Testis (tissue), 5 donors: ENCODE measurements at places on chromosomes 5 and 9.

- H3K36me3 ChIP-seq: no peaks in the 10 kb centered on the region
- H3K27ac ChIP-seq: no peak overlapping the region
- DNase-seq: no peak
- H3K4me3 ChIP-seq: no peak overlapping the region
- no peaks in the 10 kb centered on the region for H3K4me1 ChIP-seq
Observed at GRCh38 chr9:104287253-104287878, 193.3 kb downstream of the SMC2 start.

DNA sequence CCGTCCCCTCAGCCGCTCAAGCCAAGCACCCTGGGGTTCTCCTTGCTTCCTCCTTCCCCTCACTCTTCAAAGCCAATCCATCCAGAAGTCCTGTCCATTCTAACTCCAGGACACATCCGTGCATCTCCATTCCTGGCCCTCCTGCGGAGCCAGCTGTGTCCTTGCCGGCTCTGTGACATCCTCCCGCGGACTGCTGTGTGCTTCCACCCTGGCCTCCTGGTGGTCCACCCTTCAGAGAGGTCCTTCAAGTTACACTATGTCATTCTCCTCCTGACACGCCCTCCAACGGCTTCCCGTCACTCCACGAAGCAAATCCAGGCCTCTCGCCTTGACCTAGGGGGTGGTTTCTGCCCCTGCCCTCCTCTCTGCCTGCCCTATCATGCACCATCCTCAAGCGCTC lies 13.0 kb upstream of the SCGB3A1 start:
- H3K27me3 ChIP-seq: no peaks in the 10 kb centered on the region
- peaks cover 10% of the 10 kb centered on the region for H3K4me1 ChIP-seq
- no peak overlapping the region for H3K27ac ChIP-seq
- DNase-seq: no peak

GRCh38 chr5:125708583-125708982 lies 714.6 kb upstream of the GRAMD2B start:
- no peak overlapping the region for H3K27ac ChIP-seq
- H3K4me3 ChIP-seq: no peak overlapping the region
- no peaks in the 10 kb centered on the region for H3K36me3 ChIP-seq
- H3K4me1 ChIP-seq: no peaks in the 10 kb centered on the region
- H3K27me3 ChIP-seq: no peaks in the 10 kb centered on the region

GRCh38 chr5:32559411-32559810 lies 25.9 kb upstream of the SUB1 start:
- no peak for DNase-seq
- no peaks in the 10 kb centered on the region for H3K4me1 ChIP-seq
- no peaks in the 10 kb centered on the region for H3K36me3 ChIP-seq

DNA sequence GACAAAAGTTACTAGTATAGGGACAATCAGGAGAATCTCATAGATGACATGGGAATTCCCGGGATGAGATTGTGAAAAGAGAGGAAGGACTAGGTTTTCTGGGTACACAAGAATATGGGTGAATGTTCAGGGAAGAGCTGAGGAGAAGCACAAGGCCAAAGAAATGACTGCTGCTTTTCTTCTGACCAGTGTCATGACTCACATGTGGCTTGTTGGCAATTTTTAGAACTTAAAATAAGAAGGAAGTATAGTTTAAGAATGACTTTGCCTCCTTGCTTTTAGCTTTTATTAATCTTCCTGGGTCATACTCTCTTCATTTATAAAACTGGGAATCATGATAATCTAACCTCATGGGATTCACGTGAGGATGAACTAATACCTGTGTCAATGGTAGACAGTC lies 652.4 kb upstream of the MEF2C start:
- DNase-seq: no peak
- H3K4me3 ChIP-seq: no peak overlapping the region
- H3K4me1 ChIP-seq: no peaks in the 10 kb centered on the region

DNA sequence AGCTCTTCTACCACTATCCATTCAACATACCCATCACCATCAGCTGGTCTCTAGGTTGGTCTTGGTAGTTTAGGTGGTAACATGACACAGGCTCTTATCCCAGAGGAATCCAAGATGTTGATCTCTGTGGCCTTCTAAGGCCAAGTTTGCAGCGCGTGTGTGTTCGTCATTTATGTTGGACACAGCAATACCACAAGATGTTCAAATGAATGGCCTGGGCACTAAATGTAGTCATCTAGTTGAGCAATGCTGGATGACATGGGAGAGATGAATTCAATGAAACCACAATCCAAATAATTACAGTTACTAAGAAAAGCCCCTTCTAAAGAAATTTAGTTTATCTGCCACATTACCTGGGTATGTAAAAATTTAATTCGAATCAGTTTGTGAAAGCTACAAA lies 292.4 kb downstream of the MRPS30 start:
- H3K36me3 ChIP-seq: no peaks in the 10 kb centered on the region
- no peaks in the 10 kb centered on the region for H3K4me1 ChIP-seq
- H3K27me3 ChIP-seq: no peaks in the 10 kb centered on the region
- H3K27ac ChIP-seq: no peak overlapping the region

GRCh38 chr5:179801304-179802206 lies 5.1 kb downstream of the MGAT4B start:
- H3K27ac ChIP-seq: no peak overlapping the region
- no peaks in the 10 kb centered on the region for H3K27me3 ChIP-seq
- no peak overlapping the region for H3K4me3 ChIP-seq
- H3K4me1 ChIP-seq: peaks cover 40% of the 10 kb centered on the region
- peak; percentile 50 for DNase-seq
- no peaks in the 10 kb centered on the region for H3K36me3 ChIP-seq

- H3K27me3 ChIP-seq: no peaks in the 10 kb centered on the region
- no peak overlapping the region for H3K27ac ChIP-seq
- no peak overlapping the region for H3K4me3 ChIP-seq
- no peak for DNase-seq
Observed at GRCh38 chr5:123155446-123155960, 66.5 kb downstream of the PRDM6 start.

DNA sequence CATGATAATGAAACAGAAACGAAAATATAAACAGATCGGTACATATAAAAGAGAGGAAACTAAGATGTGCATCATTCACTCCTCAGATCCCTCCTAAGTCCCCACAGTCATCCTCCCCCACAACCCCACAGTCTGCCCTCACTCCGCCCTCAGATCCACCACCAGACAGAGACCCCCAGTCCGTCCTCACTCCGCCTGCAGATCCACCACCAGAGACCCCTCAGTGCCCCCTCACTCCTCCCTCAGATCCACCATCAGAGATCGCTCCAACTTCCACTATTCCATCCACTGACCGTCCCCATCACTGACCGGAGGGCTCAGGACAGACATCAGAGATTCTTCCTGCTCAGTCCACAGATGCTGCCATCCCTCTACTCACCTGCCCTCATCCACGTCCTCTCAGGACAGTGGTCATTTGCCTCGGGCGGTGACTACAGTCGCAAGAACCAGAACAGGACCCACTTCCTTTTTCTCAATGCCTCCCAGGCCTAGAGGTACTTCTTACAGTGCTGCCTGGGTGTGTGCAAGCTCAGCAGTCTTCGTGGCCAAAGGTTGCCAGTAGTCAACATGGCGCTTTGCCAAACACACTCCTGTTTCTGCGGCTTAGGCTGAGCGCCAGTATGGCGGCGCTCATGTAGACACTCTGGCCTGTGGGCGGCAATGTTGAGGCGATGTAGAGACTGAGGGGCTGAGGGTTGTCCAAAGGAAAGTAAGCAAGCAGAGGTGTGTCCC lies 8.3 kb upstream of the SPATA31C1 start:
- H3K4me3 ChIP-seq: no peak overlapping the region
- H3K4me1 ChIP-seq: no peaks in the 10 kb centered on the region
- DNase-seq: no peak
- H3K36me3 ChIP-seq: no peaks in the 10 kb centered on the region

GRCh38 chr9:95727947-95728520 lies 147.5 kb upstream of the ERCC6L2 start:
- H3K4me3 ChIP-seq: peak overlapping the region; percentile 48
- H3K36me3 ChIP-seq: no peaks in the 10 kb centered on the region
- no peak overlapping the region for H3K27ac ChIP-seq
- no peaks in the 10 kb centered on the region for H3K27me3 ChIP-seq
- peaks cover 11% of the 10 kb centered on the region for H3K4me1 ChIP-seq

- H3K4me1 ChIP-seq: peaks cover 10% of the 10 kb centered on the region
- H3K36me3 ChIP-seq: no peaks in the 10 kb centered on the region
- DNase-seq: no peak
- H3K27ac ChIP-seq: no peak overlapping the region
Observed at GRCh38 chr9:27394154-27394825, 97.3 kb upstream of the EQTN start.

GRCh38 chr9:35072461-35073278 lies at the start of gene VCP:
Gene VCP, minus strand, starts transcription at chr9:35072625. Its CDS starts 272 bp downstream, at chr9:35072353.
- H3K27me3 ChIP-seq: no peaks in the 10 kb centered on the region
- H3K27ac ChIP-seq: peak within 1 kb of the TSS; percentile 99
- H3K4me1 ChIP-seq: peaks cover 29% of the 10 kb centered on the region

DNA sequence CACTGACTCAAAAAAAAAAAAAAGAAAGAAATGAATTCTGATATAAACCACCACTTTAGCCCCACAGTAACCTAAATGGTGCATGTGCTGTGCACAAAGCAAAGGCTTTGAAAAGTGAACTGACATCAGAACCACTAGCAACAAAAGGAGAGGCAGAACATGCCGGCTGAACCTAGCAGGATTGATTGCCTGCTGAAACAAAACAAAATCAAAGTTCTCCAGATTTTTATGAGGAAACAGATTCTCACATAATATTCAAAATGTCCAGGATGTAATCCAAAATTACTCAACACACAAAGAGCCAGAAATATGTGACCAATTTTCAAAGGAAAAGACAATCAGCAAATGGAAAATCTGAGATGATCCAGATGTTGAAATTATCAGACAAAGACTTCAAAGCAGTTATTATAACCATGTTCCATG lies 37.9 kb downstream of the UBTD2 start:
- H3K27ac ChIP-seq: no peak overlapping the region
- H3K4me1 ChIP-seq: no peaks in the 10 kb centered on the region
- no peaks in the 10 kb centered on the region for H3K27me3 ChIP-seq
- no peak for DNase-seq
- H3K36me3 ChIP-seq: no peaks in the 10 kb centered on the region

- peaks cover 6% of the 10 kb centered on the region for H3K4me1 ChIP-seq
- no peak overlapping the region for H3K4me3 ChIP-seq
- peak; percentile 49 for DNase-seq
- no peaks in the 10 kb centered on the region for H3K27me3 ChIP-seq
Observed at GRCh38 chr5:83718195-83718825, 2.3 kb downstream of the HAPLN1 start.

- peak overlapping the region; percentile 58 for H3K27ac ChIP-seq
- no peaks in the 10 kb centered on the region for H3K36me3 ChIP-seq
- peaks cover 13% of the 10 kb centered on the region for H3K4me1 ChIP-seq
Observed at GRCh38 chr5:172052450-172053236, 46.2 kb upstream of the FBXW11 start.

DNA sequence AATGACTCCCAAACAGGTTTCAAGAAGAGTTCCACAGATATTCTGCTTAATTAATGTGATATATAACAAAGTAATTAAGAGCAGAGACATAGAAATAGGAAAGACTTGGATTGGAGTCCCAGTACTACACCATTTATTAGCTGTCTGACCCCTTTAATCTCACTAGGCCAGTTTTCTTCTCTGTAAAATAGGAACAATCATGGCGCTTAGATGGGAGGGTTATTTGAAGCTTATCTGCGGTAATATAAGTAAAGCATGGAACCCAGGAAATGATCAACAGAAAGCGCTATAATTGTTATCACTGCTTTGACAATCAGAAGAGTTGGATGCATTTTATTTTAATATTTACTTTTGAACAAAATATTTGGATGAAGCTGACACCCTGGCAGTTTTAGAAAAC lies 71.3 kb upstream of the IFNE start:
- no peak overlapping the region for H3K4me3 ChIP-seq
- no peaks in the 10 kb centered on the region for H3K36me3 ChIP-seq
- H3K4me1 ChIP-seq: no peaks in the 10 kb centered on the region
- no peak overlapping the region for H3K27ac ChIP-seq

GRCh38 chr5:126615286-126615685 lies 14.5 kb downstream of the PHAX start:
- H3K4me1 ChIP-seq: no peaks in the 10 kb centered on the region
- no peaks in the 10 kb centered on the region for H3K27me3 ChIP-seq
- DNase-seq: no peak
- H3K4me3 ChIP-seq: no peak overlapping the region

DNA sequence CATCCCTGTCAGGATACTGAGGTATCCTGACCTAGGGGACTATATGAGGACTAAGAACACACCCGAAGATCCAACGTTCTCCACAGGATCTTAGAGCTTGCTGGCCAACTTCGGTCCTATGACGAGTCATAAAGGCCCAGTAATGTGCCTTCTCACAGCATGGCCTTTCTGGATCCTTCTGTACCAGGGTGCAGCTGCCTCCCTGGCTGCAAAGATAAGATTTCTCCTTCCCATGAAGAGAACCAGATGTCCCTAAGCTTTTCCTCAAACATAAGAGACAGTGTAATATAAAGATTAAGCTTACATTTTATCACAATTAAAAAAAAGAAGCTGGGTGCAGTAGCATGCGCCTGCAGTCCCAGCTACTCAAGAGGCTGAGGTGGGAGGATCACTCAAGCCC lies 18.3 kb downstream of the EPB41L4B start:
- DNase-seq: no peak
- H3K4me1 ChIP-seq: no peaks in the 10 kb centered on the region
- no peak overlapping the region for H3K4me3 ChIP-seq
- H3K27me3 ChIP-seq: no peaks in the 10 kb centered on the region
- no peak overlapping the region for H3K27ac ChIP-seq

- H3K27ac ChIP-seq: no peak overlapping the region
- H3K36me3 ChIP-seq: no peaks in the 10 kb centered on the region
- H3K4me1 ChIP-seq: no peaks in the 10 kb centered on the region
- H3K27me3 ChIP-seq: no peaks in the 10 kb centered on the region
Observed at GRCh38 chr5:80357671-80358070, 37.9 kb downstream of the SPZ1 start.

DNA sequence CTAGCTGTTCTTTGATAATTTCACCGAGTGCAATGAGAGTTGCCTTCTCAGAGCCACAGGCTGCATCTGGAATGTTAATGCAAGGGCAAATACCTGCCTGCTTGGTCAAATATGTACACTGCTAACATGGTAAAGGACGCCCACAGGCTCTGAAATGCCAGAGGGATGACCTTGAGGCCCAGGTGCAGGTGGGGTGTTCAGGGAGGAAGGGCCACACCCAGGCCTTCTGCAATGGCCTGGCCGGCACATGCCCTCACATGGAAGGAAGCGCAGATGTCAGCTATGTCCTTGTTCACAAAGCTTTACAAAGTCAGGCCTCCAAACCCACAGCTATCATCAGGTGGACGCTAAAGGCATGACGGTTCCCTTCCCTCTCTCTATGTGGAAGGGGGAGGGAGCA lies 48.6 kb downstream of the HRH2 start:
- no peaks in the 10 kb centered on the region for H3K27me3 ChIP-seq
- H3K4me1 ChIP-seq: no peaks in the 10 kb centered on the region
- H3K36me3 ChIP-seq: no peaks in the 10 kb centered on the region
- DNase-seq: peak; percentile 0
- no peak overlapping the region for H3K4me3 ChIP-seq

GRCh38 chr9:135228345-135228982 lies 141.0 kb downstream of the OLFM1 start:
- H3K27me3 ChIP-seq: no peaks in the 10 kb centered on the region
- H3K4me3 ChIP-seq: no peak overlapping the region
- no peak for DNase-seq
- no peak overlapping the region for H3K27ac ChIP-seq

GRCh38 chr9:22208846-22209585 lies 199.9 kb upstream of the CDKN2B start:
- no peaks in the 10 kb centered on the region for H3K27me3 ChIP-seq
- no peaks in the 10 kb centered on the region for H3K36me3 ChIP-seq
- H3K4me1 ChIP-seq: no peaks in the 10 kb centered on the region
- H3K4me3 ChIP-seq: no peak overlapping the region
- no peak for DNase-seq
- H3K27ac ChIP-seq: no peak overlapping the region
